ENCODE measurements at places on chromosomes 6 and 20. TPM values are rescaled to one million over a fixed set of nuclear protein-coding genes. Genes with fewer than 3 reads are reported as not detected.

The UBD gene
- 0.28 TPM for polyA plus RNA-seq

The C4A gene
- polyA plus RNA-seq: 19.3 TPM

The GATA5 gene
- 0.09 TPM for polyA plus RNA-seq

The ARHGAP40 gene
- not detected for polyA plus RNA-seq

The KHDC1 gene
- 4.8 TPM for polyA plus RNA-seq

The MACROD2 gene
- polyA plus RNA-seq: 2.7 TPM

The TSHZ2 gene
- 9.0 TPM for polyA plus RNA-seq

The XPO5 gene
- 25.7 TPM for polyA plus RNA-seq

The HRH3 gene
- polyA plus RNA-seq: 2.9 TPM

GRCh38 chr20:50874111-50874757 lies 57.0 kb downstream of the ADNP start:
- DNase-seq: no peak

DNA sequence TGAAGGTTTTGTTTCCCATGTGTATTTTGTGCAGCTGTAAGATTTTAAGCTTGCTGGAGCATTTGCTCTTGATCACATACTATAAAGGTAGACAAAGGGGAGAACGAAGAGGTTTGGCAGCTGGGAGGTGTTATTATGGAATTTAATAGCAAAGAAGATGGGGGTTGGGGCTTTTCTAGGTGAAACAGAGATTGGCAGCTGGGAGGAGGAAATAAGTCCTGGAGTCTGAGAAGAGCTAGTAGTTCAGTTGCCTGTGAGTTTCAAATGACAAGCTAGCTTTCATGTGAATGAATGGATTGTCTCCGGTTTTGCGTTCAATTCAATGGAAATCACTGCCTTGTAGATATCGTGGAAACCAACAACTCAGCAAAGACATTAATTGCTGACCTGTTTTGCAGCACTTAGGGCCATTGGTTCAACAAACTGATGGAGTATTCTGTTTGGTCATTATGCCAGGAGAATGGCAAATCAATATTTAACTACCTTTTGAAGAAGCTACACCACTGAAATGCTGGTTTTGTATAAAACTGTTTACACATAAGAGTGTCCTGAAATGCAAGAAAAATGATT lies 38.1 kb upstream of the FLRT3 start:
- DNase-seq: no peak

- no peak for DNase-seq
These were observed 7.4 kb downstream of the AAR2 start for GRCh38 chr20:36243726-36244125.

DNA sequence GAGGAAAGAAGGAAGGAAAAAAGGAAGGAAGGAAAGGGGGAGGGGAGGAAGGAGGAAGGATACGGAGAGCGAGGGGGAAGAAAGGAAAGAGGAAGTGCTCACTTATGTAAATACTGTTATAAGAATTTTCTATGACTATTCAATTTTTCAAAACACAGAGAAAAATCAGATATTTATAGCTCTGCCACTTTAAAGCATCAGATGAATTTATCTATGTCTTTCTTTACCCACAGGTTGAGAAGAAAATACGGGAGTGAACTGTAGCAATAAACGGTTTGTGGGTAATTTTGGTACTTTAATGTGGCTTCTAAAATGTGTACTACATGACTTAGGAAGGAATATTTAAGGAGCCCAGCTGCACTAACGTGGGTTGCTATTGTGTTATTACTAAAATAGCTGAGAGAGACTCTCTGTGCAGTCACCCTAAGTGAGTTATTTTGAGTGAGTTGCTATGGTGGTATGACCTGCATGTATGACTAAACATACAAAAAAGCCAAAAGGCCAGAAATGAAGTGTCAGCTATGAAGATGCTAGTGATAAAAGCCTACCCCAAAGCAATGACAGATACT lies 225.5 kb downstream of the SOD2 start:
- no peak for DNase-seq
